ENCODE measurements at places on chromosomes 2 and 18.
A peak's percentile ranks its signal among the peaks of the same experiment; 100 is the strongest.

DNA sequence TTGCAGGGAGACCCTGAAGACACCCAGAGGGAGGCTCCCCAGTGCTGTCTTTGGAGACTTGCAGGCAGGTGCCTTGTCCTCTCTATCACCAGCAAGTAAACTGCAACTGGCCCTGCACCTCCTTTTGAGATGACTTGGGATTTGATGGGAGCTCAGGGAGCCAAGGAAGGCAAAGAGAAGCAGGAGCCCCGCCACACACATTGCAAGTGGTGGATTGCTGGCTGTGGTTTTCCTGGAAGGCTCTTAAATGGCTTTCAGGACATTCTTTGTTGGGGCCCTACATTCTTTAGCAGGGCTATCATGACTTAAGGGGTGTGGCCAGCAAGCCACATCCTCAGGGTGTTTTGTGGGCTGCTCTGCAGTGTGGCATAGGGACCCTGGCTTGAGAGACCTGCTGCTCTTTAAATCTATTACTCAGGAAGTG lies 39.9 kb upstream of the CDC42EP3 start:
- DNase-seq = peak; percentile 85

DNA sequence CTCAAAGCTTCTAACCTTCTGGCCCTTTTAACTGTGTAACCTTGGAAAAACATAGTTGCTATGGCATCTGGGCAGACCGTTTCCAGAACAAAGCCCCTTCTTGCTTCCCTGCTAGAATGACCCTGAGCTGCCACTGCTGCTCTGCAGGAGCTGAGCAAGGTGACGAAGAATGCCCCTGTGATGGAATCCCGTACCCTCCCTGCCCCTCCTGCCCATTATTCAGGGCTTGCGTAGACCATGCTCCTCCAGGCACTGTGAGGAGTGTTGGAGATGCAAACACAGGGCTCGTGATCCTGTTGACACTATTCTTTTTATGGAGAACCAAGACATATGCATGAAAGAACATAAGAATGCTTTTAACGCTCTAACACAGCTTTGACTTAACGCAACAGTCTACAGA lies 191.1 kb downstream of the CDH2 start:
- DNase-seq = no peak

GRCh38 chr2:127569666-127570065 lies 34.2 kb downstream of the MYO7B start:
- no peak for DNase-seq

GRCh38 chr2:1790473-1790872 lies 46.2 kb upstream of the PXDN start:
- no peak for DNase-seq

Data from SIG-M5 (cell line).